Fibroblast of lung (primary cell): ENCODE measurements at places on chromosomes 3 and 15. TPM values are rescaled to one million over a fixed set of nuclear protein-coding genes. Genes with fewer than 3 reads are reported as not detected.
A peak's percentile ranks its signal among the peaks of the same experiment; 100 is the strongest.

C3orf85 gene
- not detected in 2 replicates for total RNA-seq

SLC24A5 gene
- total RNA-seq = not detected in 2 replicates

COX5A gene
- 33.1 and 41.9 TPM in 2 replicates for total RNA-seq

COX17 gene
- total RNA-seq = 13.9 and 21.0 TPM in 2 replicates

TMIE gene
- 0.51 and 2.0 TPM in 2 replicates for total RNA-seq

CEP19 gene
- total RNA-seq = 3.6 and 4.4 TPM in 2 replicates

PLA2G4D gene
- total RNA-seq = not detected in 2 replicates

CLDND1 gene
- 71.4 and 76.8 TPM in 2 replicates for total RNA-seq

- peak; percentile 59 for DNase-seq
Measured at GRCh38 chr15:40150163-40150925, 10.5 kb upstream of the BUB1B start.

GRCh38 chr3:141529717-141530414 is 43.0 kb downstream of the RASA2 start:
- no peak for DNase-seq

- DNase-seq = no peak
Measured at GRCh38 chr15:71112429-71112828, 2.8 kb upstream of the THSD4 start.

- DNase-seq = no peak
Measured at GRCh38 chr3:8734908-8735307, 1.3 kb downstream of the CAV3 start.

DNA sequence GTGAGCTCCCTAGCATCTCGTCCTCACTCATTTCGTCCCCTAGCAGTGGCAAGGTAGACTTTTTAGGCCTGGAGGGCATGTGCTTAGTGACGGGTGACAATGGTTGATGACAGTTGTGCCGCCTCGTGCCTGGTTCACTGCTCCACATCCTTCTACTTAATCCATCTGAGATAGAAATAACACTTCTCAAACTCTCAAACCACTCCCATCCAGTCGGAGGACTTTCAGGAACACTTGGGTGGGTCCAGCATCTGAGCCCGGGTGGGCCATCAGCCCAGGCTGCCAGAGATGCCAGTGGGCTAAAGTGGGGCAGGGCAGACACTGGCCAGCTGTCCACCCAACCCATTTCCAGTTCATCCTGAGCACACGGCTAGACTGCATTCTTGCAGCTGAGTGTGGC is 79.7 kb upstream of the SMAD3 start:
- no peak for DNase-seq

DNA sequence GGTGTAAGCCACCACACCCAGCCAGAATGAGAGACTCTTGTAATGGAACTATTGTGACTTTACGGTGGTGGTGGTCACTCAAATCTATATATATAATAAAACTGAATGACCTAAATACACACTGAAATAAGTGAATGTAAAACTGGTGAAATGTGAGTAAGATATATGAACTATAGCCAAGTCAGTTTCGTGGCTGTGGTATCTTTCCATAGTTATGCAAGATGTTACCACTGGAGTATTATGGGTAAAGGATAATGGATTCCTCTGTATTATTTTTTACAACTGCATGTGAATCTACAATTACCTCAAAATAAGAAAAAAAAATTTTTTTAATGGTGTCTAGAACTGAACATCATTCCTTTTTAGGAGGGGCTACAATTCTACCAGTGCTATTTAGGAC is 21.9 kb downstream of the PIK3CB start:
- peak; percentile 17 for DNase-seq

GRCh38 chr3:81743096-81744025 is 18.1 kb downstream of the GBE1 start:
- DNase-seq = peak; percentile 99

GRCh38 chr3:71066849-71067261 is 516.7 kb downstream of the FOXP1 start:
- peak; percentile 80 for DNase-seq

DNA sequence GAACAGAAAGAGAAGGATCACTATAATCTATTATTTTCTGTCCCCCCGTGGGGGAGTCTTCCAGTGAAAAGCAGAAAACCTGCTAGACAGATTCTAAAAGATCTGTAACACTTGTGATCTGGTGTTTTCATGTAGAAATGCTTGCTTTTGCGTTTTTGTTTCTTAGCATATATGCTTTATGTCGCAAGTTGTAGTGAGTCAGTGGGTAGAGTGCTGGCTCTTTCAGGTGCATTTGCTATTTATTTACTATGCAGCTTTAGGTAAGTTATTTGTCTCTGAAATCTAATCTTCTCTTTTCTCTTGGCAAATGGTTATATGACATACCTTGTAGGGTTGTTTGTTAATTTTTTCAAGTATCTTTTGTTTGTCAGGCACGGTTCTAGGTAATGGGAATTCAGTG is 9.4 kb downstream of the AKAP13 start:
- DNase-seq = no peak

GRCh38 chr3:20742903-20743552 is 557.0 kb upstream of the SGO1 start:
- no peak for DNase-seq

DNA sequence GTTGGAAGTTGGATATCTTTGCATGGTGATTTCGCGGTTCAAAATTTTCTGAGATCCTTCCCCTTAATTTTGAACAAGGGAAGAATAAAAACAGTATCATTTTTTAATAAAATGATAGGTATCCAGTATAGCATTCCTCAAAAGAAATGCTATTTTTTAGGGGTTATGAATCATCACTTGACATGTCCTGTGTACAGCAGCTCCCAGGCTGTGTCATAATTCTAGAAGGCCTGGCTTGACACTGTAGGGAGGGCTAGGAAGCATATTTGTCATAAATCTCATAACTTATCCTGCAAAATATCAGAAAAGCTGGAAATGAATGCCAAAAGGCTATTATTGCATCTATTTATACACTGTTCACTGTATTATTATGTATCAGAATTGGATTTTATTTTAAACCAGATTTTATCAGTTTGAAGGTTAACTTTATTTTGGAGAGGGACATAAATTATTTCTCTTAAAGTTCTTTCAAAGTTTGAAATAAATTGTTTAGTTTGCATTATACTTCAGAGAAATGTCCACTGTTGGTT is 539.1 kb upstream of the ROBO2 start:
- peak; percentile 6 for DNase-seq

DNA sequence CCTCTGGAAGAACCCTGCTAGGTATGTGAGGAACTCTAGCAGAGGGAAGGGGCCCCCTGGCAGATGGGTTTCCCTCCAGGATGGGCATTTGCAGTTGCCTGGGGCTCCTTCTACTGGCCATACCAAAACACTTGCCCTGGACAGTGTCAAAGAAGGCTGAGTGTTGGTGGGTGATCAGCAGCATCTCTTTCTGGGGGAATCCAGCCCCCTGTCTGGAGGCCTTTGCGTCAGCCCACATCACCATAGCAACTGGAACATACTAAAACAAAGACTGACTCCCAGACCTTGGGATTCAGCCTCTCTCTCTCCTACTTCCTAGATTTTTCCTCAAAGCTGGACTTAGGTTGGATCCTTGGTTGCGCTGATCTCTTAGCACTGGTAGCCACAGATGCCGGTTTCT is 8.1 kb downstream of the CEMIP start:
- DNase-seq = no peak

DNA sequence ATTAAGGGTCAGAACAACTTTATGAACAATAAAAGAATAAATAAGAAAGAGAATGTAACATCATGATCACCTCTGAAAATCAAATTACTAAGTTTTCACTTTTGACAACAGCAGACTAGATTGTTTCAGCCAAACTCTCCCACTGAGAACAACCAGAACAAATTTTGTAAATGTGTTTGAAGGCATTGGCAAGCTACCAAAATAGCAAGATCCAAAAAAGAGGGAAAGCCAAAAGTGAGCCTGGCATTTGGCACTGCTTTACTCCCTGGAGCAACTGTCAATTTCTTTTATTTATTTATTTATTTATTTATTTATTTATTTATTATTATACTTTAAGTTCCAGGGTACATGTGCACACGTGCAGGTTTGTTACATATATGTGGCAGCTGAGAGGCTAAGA is 67.2 kb downstream of the CFAP44 start:
- DNase-seq = no peak

GRCh38 chr15:90039996-90040395 is 38.9 kb downstream of the ZNF710 start:
- DNase-seq = no peak

- no peak for DNase-seq
Measured at GRCh38 chr3:86333636-86334035, 657.3 kb downstream of the VGLL3 start.

- DNase-seq = peak; percentile 56
Measured at GRCh38 chr3:69294014-69294766, 91.7 kb downstream of the FRMD4B start.

- DNase-seq = peak; percentile 65
Measured at GRCh38 chr3:175199961-175200360, 340.8 kb downstream of the NAALADL2 start.
